T-helper 2 cell (primary cell): ENCODE measurements at places on chromosomes 1 and 21.

DNA sequence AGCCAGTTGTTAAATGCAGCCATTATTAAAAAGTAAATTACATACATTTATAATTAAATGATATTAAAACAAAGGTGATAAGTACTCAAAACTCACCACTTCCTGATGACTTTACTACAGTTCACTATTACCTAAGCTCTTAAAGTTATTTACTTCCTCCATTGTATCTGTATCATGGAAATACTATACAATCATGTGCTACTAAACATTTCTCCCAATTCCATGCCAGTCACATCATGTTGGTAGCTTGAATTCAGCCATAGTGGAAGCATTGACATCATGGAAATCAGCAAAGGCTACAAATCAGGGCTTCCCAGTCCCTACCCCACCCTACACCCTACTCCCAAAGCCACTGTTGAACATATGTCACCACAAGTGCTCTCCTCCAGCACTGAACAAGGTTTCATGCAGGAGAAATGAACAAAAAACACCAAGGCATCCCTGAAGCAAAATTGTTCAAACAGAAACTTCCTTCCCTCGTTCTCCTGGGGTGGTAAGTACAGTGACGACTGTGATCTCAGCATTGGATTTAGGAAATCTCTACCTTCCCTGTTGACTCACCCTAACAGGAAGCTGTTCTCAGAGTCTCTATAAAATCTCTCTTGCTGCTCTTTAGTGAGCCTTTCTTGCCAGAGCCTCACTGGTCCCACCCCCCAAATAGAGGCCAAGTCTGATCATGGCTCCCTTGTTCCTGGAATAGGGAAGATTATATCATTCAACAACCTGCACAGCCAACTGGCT, 12.7 kb downstream of the VSIG8 start:
- DNase-seq = no peak

DNA sequence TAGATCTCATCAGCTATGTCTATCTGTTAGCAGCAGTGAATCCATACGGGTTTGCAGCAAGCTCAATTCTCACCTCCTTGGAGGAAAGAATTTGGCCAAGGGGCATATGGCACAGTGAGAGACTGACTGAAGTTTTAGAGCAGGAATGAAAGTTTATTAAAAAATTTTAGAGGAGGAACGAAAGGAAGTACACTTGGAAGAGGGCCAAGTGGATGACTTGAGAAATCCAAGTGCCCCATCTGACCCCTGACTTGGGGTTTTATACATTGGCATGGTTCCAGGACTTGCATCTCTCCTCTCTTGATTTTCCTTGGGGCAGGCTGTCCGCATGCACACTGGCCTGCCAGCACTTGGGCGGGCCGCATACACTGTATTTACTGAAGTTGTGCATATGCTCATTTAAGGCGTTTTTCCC, 9.2 kb upstream of the OSBPL9 start:
- DNase-seq = no peak

- no peak for DNase-seq
These were observed 141.1 kb downstream of the TRIM33 start for GRCh38 chr1:114369930-114370329.

DNA sequence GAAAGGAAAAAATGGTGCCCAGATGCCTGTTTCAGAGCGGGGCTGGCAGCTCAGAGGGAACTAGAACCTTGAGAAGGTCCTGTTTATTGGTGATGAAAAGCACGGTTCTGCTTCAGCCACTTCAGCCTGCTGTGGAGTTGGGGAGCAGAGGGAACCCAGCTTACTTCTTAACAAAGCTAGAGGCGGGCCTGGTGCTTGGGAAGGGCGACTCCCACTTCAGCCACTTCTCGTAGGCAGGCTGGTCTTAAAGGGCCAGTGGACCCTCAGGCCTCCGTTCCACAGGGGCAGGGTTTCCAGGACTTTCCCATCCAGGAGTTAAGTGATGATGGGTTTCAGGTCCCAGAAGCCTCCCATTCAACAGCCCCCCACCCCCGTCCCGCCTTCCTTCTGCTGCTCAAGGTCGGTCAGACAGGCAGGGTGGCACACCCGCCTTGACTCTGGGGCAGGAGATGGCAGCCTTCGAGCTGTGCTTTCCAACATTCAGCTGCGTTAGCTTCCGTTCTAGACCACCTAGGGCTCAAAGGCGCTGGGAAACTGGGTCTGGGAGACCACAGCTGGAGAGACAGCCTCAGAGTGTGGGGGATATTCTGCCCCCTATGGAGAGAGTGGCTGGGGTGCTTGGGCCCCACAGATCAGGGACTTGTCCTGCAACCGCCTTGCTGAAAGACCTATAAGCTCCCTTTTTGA, 3.4 kb downstream of the RUNX3 start:
- no peak for DNase-seq

- no peak for DNase-seq
These were observed 1.3 kb upstream of the EFNA3 start for GRCh38 chr1:155077346-155077745.

DNA sequence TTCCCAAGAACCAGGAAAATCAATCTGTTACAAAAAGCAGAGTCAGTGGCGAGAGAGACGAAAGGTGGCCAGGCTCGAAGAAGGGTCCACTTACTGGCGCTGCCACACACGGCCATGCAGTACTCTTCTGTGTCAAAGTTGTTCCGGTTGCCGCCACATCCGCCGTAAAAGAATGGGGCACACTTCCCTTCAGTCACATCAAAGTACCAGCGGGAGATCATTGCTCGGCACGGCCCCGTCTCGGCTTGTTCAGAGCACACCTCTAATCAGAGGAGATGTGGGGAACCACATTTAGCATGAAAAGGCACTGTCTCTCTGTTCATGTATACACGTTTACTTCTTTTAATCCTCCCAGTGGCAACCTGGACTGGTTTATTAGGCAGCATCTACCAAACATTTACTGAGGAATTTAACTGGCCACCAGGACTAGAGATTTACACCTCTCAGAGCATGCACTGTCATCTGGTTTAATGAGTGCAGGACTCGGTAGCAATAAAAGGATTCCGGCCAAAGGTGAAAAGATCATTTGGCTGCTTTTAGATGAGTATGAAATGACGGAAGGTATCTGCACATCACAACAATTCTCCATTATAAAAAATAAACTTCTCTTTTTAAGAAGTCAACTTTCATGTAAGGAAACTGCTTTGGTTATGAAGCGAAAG, 170.5 kb downstream of the APP start:
- no peak for DNase-seq

DNA sequence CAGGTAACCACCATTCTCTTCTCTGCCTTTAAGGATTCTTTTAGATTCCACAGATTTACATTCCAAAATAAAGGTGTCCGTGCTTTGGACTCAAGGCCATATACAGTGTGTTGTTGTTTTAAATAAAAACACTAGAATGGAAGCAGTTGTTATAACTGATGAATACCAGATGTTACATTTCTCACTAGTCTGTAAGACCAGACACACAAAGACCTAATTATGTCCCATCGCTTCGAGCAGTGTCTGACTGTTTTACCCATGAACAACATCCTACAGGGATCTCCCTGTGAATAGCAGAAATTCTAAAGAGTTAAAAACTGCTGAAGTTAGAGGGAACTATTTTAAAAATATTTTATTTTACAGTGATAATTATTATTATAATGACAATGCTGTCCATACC, 574.7 kb upstream of the ZP4 start:
- no peak for DNase-seq

GRCh38 chr1:205576805-205577761, 54.7 kb downstream of the ELK4 start:
- DNase-seq = no peak

GRCh38 chr1:180156631-180157091, 2.0 kb downstream of the QSOX1 start:
- no peak for DNase-seq

DNA sequence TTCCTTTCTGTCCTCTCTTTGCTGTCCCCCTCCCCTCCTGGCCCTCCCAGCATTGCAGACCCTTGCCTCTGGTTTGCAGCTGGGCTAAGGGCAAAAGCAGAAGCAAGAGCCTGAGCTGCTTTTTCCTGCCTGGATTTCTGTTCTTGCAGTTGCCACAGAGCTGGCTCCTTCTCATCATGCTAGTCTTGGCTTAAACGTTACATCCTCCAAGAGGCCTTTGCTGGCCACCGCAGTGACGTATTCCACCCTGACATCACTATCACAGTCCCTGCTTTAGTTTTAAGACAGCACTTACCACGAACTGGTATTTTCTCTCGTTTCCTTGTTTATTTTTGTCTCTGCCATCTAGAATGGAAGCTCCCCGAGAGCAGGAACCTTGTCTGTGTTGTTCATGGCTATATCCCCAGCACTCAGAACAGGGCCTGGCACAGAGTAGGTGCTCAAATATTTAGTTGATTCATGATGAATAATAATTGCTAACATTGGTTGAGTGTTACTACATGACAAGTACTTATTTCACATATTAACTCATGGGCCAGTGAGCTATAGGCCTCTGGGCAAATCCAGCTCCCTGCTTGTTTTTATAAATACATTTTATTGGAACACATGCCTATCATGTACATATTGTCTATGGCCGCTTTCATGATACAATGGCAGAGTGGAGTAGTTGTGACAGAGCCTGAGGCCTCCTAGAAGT, 13.2 kb upstream of the CSF1 start:
- no peak for DNase-seq

DNA sequence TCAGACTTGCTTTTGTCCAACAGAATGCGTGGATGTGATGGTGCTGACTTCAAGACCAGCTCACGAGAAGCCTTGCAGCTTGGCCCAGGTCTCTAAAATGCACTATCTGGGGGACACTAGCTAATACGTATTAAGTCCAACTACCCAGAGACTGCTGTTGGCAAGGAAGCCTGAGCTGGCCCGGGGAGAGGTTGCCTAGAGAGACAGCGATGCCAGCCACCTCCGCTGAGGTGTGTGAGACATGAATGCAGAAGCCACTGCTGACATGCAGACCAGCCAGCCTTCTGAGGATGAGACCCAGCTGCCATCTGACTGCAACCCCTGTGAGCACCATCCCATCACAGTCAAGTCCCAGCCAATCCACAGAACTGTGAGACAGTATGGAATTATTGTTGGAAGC, 32.5 kb downstream of the THAP3 start:
- no peak for DNase-seq

DNA sequence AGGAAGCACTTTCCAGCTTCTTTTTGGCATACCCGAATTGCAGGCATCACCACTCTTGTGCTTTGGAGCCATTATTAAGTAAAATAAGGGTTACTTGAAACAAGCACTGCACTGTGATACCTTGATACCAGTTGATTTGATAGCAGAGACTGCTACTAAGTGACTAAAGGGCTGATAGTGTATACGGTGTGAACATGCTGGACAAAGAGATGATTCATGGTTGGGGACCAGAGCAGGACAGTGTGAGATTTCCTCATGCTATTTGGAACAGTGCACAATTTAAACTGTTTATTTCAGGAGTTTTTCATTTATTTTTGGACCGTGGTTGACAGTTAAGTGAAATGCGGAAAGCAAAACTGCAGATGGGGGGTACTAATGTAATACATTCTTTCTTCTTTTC, 9.9 kb downstream of the RPS27 start:
- DNase-seq = no peak

GRCh38 chr1:147809236-147809635, 48.8 kb upstream of the GJA5 start:
- no peak for DNase-seq

- DNase-seq = no peak
These were observed 58.8 kb downstream of the WARS2 start for GRCh38 chr1:119081700-119082099.

- DNase-seq = no peak
These were observed 69.7 kb upstream of the USP24 start for GRCh38 chr1:55284856-55285255.

GRCh38 chr21:38266732-38267131, 9.9 kb downstream of the KCNJ15 start:
- DNase-seq = no peak

DNA sequence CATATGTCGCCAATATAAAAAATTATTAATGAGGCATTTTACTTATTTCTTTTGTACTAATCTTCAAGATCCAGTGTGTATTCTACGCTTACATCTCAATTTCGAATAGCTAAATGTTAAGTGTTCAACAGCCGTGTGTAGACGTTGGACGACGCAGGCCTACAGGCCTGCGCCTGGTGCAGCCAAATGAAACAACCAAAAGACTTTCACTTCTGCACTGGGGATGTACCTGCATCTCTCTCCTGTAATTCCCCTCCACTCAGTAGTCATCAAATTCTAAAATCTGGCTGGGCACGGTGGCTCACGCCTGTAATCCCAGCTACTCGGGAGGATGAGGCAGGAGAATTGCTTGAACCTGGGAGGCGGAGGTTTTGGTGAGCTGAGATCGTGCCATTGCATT, 76.8 kb upstream of the HNRNPU start:
- no peak for DNase-seq

- DNase-seq = no peak
These were observed 134.3 kb downstream of the ZP4 start for GRCh38 chr1:237756304-237756967.

DNA sequence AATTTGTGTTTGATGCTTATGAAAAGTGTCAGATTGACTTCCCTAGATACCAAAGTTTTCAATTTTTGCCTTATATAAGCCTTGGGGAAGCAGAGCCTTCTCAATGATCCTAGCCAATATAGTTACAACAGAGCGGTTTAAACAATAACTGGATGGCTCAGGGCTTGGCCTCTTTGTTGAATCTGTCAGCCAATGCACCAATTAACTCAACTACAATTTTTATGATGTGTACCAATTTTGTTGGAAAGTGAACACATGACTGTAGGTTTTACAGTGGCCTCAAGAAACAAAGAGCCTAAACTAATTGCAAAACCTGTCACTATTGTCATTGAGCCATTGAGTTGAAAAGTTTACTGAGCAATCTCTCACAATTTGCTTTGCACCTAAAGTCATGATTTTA, 71.6 kb upstream of the RGS18 start:
- no peak for DNase-seq

DNA sequence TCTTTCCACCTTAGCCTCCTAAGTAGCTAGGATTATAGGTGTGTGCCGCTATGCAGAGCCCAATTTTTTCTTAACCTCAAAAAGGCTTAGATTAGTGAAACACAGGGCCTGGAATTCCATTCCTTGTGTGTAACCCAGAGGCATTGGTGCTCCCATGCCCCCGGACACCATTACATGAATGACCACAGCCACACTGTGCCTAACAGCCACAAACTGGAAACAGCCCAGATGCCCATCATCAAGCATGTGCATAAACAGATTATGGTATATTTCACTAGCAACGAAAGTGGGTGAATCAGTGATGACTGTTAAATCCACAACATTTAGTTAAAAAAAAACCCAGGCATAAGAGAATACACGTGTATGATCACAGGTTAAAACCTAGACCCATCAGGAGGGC, 24.4 kb downstream of the ADAM30 start:
- no peak for DNase-seq

GRCh38 chr1:47380699-47381098, 35.4 kb upstream of the FOXE3 start:
- DNase-seq = no peak

DNA sequence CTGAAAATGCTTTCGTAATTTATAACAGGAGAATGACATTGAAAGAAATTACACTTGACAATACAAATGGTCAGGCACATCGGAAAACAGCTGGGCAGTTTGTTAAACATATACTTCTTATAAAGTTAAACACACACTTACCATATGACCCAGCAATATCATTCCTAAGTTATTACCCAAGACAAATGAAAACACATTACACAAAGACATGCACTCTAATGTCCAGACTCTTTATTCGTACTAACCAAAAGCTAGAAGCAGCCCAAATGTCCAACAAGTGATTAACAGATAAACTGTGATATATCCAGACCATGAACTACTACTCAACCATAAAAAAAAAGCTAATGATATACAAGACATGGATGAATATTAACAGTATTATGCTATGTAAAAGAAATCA, 8.5 kb downstream of the AKT3 start:
- DNase-seq = no peak
